Uterus (tissue), 4 donors: ENCODE measurements at places on chromosomes 13 and 19.
A peak's percentile ranks its signal among the peaks of the same experiment; 100 is the strongest.

- DNase-seq, result no peak
Measured at GRCh38 chr13:48487968-48488367, 44.9 kb downstream of the RCBTB2 start.

GRCh38 chr19:17829855-17830566 lies 8.7 kb upstream of the INSL3 start:
- DNase-seq, result no peak

DNA sequence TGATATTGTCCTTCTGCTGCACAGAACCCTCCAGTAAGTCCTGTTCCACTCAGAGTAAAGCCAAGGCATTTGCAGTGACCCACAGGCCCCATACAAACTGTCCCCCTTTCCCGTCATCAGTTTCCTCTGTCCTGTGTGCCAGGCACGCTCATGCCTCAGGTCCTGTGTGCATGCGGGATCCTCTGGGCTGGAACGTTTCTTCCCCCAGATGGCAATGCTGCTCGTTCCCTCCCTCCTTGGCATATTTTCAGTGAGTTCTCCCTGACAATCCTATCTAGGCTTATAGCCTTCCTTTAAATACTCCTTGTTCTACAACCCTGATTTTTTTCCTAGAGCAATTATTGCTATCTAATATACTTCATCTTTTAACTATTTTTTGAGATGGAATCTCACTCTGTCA lies 5.7 kb downstream of the OPA3 start:
- DNase-seq, result no peak

GRCh38 chr19:49200238-49200862 lies 42.8 kb downstream of the TRPM4 start:
- DNase-seq, result no peak

DNA sequence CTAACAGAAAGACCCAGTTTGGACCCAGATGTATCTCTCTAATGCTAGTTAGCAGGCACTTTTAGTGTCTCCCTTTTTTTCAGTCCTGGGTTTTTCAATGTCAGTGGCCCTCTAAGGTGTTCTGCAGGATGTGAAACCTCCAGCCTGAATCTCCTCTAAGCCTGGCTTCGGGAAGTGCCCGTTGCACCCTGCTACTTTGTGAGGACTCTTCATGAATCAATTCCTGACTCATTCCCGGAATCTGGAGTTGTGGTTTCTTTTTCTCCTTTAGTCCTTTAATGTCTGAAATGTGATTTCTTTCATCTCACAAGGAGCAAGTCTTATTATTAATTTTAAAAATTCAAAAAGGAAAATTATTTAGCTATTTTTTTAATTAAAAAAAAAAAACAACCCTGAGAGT lies 116.0 kb downstream of the ZNF536 start:
- DNase-seq, result no peak

- no peak for DNase-seq
Measured at GRCh38 chr13:93045836-93046235, 180.8 kb upstream of the GPC6 start.

GRCh38 chr19:38663957-38664502 lies 16.6 kb downstream of the ACTN4 start:
- peak; percentile 80 for DNase-seq

GRCh38 chr19:6761053-6761676 lies 6.1 kb downstream of the SH2D3A start:
- no peak for DNase-seq

- DNase-seq, result peak; percentile 47
Measured at GRCh38 chr13:24215732-24216131, 55.2 kb downstream of the SPATA13 start.

- DNase-seq, result no peak
Measured at GRCh38 chr13:99911069-99911964, 60.2 kb downstream of the ZIC5 start.

DNA sequence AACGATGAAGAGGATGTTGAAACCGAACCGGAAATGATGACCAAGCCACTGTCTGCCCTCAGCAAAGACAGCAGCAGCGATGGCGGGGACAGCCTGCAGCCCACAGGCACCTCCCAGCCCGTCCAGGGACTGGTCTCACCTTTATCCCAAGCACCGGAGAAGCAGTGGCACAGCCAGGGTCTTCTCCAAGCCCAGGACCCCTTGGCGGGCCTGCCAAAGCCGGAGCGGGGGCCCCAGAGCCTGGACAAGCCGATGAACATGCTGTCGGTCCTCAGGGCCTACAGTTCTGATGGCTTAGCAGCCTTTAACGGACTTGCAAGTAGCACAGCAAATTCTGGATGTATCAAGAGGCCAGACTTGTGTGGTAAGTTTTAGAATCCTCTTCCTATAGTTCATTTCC lies 177.0 kb downstream of the ZNF536 start:
- no peak for DNase-seq

DNA sequence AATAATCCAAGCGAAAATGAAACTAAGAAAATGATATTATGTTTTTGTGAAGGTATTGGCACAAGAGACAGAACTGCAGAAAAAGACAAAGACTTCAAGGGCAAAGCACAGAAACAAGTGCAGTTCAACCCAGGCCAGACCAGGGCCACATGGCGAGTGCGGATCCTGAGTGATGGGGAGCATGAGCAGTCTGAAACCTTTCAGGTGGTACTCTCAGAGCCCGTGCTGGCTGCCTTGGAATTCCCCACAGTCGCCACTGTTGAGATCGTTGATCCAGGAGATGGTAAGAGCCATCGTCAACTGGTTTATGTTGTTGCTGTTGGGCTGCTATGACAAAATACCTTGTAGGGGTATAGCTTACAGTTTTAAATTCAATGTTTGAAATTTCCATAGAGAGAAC lies 82.6 kb downstream of the FREM2 start:
- DNase-seq, result no peak

GRCh38 chr13:99605420-99606323 lies 104.4 kb downstream of the TM9SF2 start:
- DNase-seq, result peak; percentile 31

DNA sequence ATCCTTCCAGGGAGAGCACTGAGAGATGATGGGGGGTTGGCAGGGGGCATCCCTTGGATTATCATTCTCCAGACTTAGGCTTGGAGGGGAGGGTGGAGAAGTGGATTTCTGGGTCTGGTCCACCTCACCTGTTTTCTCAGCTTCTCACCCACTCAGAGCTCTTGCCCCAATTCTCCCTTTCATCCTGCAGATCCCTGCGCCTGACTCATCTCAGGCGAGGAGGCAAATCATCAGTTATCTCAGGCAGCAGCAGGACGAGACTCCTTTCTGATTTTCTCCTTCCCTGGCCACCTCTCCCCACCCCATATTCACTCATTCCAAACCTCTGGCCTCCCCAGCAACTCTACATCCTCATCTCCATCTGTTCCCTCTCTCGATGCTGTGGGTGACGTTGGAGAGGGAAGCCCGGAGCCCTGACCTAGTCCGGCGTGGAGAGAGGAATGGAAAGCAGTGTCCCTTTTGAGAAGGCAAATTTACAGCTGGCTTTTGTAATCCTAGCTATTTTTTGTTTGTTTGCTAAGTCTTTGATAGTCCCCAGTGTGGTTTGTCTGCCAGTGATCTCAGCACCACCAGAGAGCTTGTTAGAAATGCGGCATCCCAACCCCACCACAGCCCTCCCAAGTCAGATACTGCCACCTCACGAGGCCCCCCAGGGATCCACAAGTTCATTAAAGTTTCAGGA lies 24.0 kb upstream of the TPT1 start:
- DNase-seq, result no peak

GRCh38 chr13:24340608-24340955 lies 31.2 kb downstream of the C1QTNF9 start:
- DNase-seq, result no peak

GRCh38 chr19:56091751-56092546 lies 29.1 kb downstream of the ZNF787 start:
- DNase-seq, result no peak

GRCh38 chr19:10226021-10226375 lies 5.1 kb downstream of the S1PR2 start:
- DNase-seq, result no peak

DNA sequence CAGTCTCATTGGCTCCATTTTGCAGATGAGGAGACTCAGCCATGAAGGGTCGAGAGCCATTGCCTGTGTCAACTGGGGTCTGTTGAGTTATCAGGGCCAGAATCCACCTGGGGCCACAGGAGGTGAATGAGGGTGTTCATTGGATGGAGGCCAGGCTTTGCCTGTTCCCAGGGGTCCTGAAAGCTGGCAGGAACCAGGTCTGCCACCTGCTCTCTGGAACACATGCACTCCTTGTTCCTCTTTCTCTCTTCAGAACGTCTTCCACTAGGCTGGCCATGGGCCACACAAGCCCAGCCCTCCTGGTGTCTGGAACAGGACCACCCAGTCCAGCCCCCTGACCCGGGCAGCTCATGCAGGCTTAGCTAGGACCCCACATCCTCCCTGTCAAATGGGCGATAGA lies 21.1 kb downstream of the PPP1R37 start:
- DNase-seq, result no peak

DNA sequence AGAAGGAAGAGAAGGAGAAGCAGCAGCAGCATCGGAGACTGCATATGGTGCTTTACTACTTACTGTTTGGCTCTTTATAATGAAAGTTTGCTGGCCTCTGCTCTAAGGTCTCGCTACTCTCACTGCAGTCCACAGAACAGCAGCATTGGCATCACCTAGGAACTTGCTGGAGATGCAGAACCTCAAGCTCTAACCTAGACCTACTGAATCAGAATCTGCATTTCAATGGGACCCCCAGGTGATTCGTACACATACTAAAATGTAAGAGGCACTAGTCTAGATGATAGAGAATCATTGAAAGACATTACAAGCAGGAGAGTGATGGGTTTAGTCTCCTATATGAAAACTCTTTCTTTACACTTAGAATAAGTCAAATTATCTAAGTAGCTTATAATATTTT lies 270.6 kb downstream of the KLF5 start:
- no peak for DNase-seq

GRCh38 chr19:2715470-2716274 lies 5.5 kb downstream of the DIRAS1 start:
- no peak for DNase-seq

DNA sequence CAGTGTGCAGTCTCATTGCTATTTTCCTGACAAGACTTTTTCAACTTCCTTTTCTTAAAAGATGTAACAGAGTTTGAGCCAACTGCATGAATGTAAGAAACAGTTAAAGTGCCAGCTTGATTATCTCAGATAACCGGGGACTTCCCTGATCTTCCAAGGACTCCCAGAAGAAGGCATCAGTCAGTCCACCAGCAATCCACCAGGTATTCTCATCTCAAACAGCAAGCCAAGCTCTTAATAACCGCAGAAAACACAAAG lies 350.1 kb downstream of the LIG4 start:
- DNase-seq, result no peak

GRCh38 chr19:6494438-6495036 lies 7.6 kb downstream of the TUBB4A start:
- no peak for DNase-seq

- DNase-seq, result no peak
Measured at GRCh38 chr19:54183431-54183830, 5.9 kb downstream of the MBOAT7 start.

DNA sequence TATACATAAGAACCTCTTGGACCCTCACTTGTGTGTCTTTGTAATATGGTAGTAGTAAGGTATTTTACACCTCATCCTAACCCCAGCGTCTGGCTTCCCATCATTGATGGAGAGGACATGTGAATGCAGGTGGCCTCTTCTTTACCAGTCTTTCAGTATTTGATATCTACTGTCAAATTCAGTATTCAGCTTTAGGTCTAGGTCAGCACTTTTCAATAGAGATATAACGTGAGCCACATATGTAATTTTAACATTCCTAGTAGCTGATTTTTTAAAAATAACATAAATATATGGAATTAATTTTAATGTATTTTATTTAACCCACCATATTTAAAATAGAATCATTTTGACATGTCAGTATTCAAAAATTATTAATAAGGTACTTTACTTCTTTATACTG lies 2.9 kb downstream of the RAP2A start:
- DNase-seq, result no peak

- no peak for DNase-seq
Measured at GRCh38 chr13:35480346-35480745, 3.9 kb upstream of the MAB21L1 start.

DNA sequence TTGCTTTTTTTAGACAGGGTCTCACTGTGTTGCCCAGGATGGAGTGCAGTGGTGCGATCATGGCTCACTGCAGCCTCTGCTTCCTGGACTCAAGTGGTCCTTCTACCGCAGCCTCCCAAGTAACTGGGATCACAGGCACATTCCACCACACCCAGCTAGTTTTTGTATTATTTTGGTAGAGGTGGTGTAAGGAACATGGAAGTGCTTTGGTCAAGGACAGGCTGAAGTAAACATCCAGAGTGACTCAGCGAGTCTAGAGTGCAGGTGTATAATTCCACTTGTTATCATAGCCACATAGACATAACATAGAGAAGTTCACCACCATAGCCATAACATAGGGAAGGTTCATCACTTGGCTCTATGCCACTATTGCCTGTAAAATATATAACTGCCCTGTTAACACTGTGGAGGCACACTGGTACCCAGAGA lies 98.6 kb downstream of the RBM26 start:
- DNase-seq, result no peak

DNA sequence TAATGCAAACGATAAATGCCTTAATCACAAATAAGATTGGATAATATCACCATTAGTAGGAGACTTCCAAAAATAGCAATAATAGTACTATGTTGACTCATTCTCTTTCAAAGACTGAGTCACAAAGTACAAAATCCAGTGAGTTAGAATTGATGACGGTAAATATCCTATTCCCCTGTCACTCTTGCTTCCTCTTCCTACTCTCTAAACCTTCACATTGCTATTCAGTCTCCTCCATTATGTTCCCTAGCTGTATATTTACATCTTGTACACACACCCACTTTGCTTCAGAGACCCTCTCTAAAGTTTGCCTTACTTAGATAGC lies 26.3 kb upstream of the INTS6 start:
- no peak for DNase-seq

DNA sequence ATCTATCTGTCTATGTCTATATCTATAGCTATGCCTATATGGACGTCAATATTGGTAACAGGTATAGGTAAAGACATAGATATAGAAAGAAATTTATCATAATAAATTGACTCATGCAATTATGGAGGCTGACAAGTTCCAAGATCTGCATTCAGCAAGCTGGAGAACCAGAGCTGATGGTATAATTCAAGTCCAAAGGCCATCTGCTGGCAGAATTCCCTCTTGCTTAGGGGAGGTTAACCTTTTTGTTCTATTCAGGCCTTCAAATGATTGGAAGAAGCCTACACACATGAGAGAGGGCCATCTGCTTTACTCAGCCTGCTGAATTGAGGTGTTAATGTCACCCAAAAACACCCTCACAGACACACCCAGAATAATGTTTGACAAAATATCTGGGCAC lies 10.8 kb downstream of the RASL11A start:
- no peak for DNase-seq

DNA sequence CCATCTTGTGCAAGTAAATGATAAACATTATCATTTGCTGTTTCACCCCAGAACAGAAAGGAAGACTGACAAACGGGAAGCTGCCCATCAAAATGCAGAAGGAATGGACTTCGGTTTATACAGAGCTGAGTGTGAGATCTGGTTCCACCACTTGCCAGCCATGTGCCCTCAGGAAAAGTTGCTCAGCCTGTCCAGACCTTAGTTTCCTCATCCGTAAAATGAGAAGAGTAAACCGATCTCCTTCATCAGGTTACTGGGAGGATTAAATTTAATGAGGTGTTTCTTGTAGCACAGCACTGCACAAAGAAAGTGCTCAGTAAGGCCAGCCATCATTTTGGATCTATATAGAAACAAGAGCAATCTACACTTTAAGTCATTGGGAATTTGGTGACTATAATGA lies 36.7 kb upstream of the SERP2 start:
- DNase-seq, result no peak
